Stimulated activated CD4-positive, alpha-beta T cell treated with anti-CD3 and anti-CD28 coated beads, TNF-alpha, amount 100 ng/mL, for 4 hours (primary cell): ENCODE measurements at places on chromosomes 5 and 9.

- no peak for DNase-seq
Observed at GRCh38 chr5:155017610-155018009, 4.1 kb downstream of the KIF4B start.

DNA sequence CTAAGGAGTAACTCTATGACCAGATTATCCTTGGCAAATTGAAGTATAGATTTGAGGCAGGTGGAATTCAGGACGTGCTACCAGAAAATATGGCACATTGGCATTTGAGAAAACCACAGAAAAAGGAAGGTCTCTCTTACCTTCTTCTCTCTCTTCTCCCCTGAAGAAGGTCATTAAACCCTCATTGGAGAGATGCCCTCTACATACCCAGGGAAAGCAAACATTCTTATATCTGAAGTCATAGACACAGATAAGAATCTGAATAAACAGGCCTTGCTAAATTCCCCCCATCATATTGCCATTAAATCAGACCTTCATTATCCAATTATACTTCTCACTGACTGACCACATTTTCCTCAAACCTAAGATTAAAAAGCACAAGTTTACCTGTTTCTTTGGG is 17.8 kb downstream of the SPINK1 start:
- no peak for DNase-seq

- DNase-seq = no peak
Observed at GRCh38 chr5:55672477-55672911, 39.6 kb downstream of the SLC38A9 start.

DNA sequence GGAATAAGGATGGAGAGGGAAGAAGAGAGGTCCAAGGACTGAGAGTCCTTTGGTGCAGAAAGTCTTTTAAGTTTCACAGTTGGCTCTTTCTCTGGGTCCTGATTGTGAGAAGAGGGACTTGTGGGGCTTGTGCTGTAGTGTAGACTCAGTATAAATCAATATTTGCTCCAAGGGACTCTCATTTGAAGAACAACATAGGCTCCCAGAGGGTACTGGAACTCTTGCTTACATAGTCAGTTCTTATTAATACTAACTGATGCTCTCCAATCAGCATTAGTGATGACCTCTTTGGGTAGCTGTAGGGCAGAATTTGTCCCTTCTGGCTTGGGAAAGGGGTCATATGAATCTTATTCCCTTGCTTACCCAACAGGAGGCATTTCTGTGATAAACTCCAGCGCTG is 62.5 kb upstream of the CXCL14 start:
- no peak for DNase-seq

DNA sequence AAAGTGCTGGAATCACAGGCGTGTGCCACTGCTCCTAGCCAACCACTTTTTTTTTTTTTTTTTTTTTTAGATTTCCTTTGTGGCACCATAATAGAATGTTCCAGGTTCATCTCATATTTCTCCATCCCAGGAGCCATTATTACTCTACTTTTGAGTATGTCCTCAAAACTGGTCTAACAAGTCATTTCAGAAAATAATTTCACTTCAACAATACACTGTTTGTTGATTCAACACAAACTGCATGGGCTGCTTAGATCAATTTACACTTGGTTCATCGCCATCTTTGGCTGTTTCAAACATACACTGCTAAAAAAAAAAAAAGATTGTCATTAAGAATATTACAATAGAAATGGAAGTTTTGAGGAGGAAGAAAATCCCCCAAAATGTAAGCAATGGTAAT is 57.9 kb downstream of the CSNK1A1 start:
- DNase-seq = no peak
